ENCODE measurements at places on chromosomes 3 and 15.

GRCh38 chr3:177525987-177526712 lies 328.9 kb upstream of the TBL1XR1 start:
- DNase-seq, result no peak

GRCh38 chr3:131568460-131568859 lies 65.7 kb upstream of the MRPL3 start:
- no peak for DNase-seq

DNA sequence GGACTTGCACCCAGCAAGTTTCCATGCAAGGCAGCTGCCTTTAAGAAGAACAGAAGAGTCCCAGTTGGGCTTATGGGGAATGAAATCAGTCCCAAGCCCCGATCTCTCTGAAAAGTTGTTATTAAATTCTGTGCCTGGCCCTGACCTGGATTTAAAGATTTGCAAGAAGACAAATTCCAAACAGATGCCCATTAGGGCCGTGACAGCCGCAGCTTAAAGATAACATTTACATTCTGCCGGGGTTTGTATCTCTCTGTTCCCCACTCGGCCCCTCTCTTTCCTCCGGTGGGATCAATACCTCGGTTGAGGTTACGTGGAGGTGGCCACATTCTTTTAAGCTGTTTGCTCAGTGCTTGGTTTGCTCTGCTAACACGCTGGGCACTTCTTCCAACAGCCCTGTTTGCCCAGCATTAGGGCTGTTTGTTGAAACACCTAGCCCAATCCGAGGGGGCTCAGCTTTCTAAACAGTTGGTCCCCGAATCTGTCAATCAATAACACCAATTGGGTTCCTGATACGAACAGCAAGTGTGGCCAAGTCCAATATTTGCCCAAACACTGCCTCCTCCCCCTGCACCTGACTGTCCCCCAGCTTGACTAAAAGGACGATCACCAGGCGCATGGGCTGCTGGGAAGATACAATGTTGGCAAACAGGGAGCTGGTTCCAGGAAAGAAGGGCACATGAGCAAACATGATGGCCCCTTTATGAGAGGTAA lies 108.6 kb downstream of the RPLP1 start:
- DNase-seq, result no peak

- no peak for DNase-seq
Observed at GRCh38 chr3:115102046-115102445, 45.0 kb downstream of the ZBTB20 start.

GRCh38 chr3:100402256-100402655 lies 917 bp downstream of the LNP1 start:
- DNase-seq, result no peak

- no peak for DNase-seq
Observed at GRCh38 chr3:52039426-52039825, 16.9 kb downstream of the DUSP7 start.

DNA sequence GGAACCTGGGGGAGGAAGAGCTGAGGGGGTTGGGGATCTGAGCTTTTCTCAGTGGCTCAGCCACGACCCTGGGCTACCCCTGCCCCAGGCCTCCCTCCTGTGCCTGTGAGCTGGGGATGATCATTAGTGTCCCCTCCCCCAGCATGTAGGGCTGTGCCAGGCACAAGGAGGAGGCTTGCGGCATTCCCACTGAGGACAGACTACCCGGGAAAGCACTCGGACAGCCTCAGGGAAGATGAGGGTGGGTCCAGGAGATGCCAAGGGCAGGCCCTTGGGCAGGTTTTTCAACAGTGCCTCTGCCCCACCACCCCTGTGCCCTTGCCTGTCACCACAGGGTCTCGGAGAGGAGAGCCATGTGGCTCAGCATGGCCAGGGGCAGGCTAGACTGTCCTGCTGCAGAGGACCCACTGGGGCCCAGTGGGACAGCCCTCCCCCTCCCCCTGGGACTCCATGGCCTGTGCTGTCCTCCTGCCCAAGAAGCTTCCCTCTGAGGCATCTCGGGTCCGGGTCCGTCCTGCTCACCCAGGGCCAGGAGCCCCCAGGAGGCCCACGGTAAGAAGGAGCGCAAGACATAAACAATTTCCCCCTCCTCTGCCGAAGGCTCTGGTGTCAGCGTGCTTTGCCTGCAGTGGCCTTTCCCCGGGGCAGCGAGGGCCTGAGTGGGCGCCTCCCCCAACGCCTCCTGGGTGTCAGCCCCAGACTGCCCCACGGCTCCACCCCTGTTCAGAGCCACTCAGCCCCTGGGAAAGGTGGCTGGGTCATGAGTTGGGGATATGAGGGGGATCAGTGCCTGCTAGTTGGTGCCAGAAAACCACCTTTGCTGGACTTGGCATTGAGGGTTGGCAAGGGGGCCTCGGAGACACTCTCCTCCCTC lies 192.5 kb downstream of the GOLGA6L6 start:
- DNase-seq, result no peak

- no peak for DNase-seq
Observed at GRCh38 chr3:42353631-42354030, 56.8 kb downstream of the LYZL4 start.

GRCh38 chr3:71244826-71245488 lies 338.6 kb downstream of the FOXP1 start:
- no peak for DNase-seq

- no peak for DNase-seq
Observed at GRCh38 chr15:71430782-71431181, 315.5 kb downstream of the THSD4 start.

DNA sequence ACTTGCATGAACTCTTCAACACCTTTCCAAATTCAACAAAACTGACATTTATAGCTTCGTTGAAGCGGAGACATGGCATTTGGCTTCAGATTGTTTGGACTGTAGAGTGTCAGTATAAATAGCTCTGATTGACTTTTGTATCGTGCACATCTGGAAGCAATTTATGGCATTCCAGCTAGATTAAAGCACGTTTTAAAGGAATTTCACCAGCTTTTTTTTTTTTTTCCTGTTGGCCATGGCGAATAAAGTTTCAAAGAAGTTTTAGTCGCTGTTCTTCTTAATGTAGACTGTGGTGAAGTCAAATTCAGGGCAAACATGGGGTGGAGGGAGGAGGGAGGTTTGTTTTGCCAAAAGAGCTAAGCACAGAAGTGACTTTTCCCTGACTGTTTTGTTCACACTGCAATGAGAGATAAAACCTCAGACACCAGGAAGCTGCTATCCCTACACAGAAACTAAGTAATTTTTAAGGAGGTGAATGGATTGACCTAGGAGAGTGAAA lies 391.0 kb upstream of the RARB start:
- DNase-seq, result no peak

- DNase-seq, result no peak
Observed at GRCh38 chr3:193165431-193166120, 75.4 kb upstream of the PLAAT1 start.

DNA sequence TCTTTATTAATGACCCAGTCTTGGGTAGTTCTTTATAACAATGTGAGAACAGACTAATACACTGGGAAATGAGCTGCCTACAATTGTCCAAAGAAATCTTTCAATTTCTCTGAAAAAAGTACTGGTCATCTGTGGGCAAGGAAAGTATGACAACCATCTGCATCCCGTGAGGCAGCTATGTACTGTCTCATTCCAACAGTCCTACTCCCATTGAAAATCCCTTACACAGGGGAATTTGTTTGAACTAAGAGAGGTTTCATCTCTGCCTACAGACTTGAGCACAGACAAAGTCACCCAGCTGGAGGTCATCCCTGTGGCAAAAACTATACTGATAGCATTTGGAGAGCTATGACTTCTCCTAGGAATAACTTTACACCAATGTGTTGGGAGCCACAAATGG lies 27.1 kb downstream of the SHC4 start:
- DNase-seq, result no peak

GRCh38 chr3:169624533-169624972 lies 39.0 kb downstream of the MECOM start:
- DNase-seq, result no peak

DNA sequence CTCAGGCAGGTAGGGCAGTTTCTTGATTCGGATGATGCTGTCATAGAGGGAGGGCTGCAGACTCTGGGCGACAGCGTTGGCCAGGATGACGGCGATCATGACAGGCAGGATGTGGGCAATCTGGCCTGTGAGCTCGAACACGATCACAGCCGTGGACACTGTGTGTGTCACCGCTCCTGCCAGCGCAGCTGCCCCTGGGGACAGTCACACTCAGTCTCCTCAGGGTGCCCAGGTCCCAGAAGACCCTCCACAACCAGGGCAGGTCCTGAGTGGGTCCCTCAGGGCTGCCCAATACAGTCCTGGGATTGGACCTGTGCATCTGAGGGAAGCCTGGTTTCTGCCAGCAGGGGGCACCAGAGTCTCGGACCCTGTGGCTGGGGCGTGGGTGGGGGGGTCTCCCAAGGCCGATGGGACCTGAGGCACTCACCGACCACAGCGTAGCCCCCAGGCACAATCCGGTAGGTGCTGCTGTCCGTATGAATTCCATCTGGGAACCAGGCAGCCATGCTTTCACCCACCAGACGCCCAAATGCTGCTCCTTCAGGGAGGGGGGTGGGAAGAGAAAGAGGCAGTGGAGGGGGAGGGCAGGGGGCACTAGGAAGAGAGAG lies 7.2 kb downstream of the CLCN2 start:
- peak; percentile 51 for DNase-seq

GRCh38 chr3:4894891-4895530 lies 84.2 kb upstream of the BHLHE40 start:
- DNase-seq, result no peak

- DNase-seq, result no peak
Observed at GRCh38 chr3:128453501-128454309, 13.0 kb downstream of the DNAJB8 start.

All from stimulated activated CD8-positive, alpha-beta memory T cell treated with anti-CD3 and anti-CD28 coated beads, Interleukin-4, amount 100 ng/mL, for 1 hour (primary cell).